Left forelimb (tissue), 1 donor: ENCODE measurements at places on chromosomes 4 and X.

- no peak for DNase-seq
Observed at GRCh38 chr4:99024481-99025275, 29.2 kb downstream of the METAP1 start.

DNA sequence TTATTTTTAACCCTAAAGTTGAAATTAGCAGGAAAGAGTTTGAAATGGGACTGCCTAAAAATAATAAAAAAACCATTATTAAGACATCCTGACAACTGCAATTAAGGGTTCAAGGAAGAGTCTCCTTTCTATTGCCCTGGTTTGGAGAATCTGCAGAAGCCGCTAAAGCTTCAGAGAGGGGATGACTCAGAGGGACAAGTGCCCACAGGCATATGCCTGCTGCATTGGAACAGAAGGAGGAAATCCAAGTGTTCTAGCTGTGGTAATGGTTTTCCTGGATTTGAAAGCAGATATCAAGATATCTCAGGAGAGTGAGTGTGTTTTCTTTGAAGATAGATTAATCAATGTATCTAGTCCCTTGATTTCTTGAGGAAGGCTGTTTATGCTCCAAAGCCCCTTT is 235.1 kb upstream of the TAPT1 start:
- DNase-seq: no peak

GRCh38 chr4:20318001-20318908 is 66.5 kb downstream of the SLIT2 start:
- no peak for DNase-seq

- DNase-seq: no peak
Observed at GRCh38 chrX:66633541-66633940, 5.3 kb downstream of the EDA2R start.

GRCh38 chr4:17232566-17233253 is 279.2 kb downstream of the QDPR start:
- no peak for DNase-seq

DNA sequence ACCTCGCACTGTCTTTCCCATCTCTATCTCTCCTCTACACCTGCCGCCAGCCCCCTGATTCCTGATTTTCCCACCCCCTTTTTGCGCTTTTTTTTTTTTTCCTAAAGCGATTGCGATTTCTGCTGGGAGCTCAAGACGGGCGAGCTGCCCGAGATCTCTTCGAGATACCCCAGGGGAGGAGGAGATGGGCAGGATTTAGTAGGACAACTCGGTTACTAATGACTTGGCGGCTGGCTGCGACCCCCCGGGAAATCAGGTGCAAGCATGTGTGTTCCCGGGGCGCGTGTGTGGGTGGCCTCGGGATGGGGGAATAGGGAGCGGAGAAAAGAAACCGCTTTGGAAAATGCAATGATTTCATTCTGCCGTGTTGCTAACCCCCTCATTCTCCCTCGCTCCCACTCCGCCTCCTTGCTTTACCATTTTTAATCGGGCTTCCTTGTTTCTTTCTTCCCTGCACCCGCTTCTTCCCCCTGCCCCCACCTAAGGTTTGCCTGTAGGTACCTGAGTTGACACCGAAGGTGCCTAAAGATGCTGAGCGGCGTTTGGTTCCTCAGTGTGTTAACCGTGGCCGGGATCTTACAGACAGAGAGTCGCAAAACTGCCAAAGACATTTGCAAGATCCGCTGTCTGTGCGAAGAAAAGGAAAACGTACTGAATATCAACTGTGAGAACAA is 4.4 kb downstream of the SLITRK2 start:
- no peak for DNase-seq

DNA sequence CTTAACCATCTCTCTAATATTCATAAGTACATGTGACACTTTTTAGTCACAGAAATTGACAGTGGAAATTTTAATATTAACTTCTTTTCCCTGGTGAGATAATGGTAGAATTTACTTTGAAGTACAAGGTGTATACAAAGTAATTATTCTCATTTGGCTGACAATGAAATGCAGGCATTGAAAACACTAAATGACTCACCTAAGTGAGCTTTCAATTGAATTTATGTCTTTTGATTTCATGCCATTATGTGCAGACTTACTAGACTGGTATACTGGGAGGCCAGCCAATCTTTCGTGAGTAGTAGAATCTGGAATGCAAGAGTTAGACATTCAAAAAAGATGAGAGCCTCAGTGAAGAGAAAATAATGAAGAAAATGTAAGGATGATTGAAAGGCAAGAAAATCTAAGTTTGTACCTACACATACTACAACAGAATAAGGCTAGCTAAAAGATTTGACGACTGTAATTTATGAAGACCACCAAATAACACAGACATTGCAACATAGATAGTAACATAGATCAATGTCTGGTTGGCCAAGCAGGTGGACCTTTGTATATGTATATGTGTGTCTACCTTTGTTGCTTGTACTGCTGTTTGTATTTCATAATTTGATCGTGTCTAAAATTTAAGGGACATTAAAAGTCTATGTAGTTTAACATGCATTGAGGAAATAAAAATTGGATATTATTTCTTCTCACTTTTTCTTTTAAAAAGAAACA is 459.7 kb downstream of the IL15 start:
- no peak for DNase-seq

DNA sequence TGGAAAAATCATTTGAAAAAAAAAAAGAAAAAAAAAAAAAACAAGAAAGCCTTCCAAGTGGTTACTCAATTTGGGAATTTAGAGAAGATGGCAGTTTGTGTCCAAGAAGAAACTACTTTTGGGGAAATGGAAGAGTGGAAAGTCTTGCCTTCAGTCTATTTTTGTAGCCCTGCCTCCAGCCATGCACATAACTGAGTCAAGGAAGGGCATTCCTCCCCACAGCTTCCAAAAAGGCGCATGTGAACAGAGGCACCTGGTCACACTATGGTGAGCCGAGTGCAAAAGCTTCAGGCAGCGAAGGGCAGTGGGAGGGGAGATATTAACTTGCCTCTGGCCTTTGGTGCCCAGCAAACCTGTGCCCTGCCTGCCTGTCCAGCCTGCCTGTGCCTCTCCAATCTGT is 163.7 kb downstream of the SMIM20 start:
- no peak for DNase-seq

GRCh38 chrX:153934148-153934761 is 582 bp downstream of the NAA10 start:
- DNase-seq: no peak

- DNase-seq: no peak
Observed at GRCh38 chr4:40256329-40256728, 59.5 kb downstream of the RHOH start.

GRCh38 chr4:38694330-38694729 is 30.3 kb downstream of the KLF3 start:
- no peak for DNase-seq

DNA sequence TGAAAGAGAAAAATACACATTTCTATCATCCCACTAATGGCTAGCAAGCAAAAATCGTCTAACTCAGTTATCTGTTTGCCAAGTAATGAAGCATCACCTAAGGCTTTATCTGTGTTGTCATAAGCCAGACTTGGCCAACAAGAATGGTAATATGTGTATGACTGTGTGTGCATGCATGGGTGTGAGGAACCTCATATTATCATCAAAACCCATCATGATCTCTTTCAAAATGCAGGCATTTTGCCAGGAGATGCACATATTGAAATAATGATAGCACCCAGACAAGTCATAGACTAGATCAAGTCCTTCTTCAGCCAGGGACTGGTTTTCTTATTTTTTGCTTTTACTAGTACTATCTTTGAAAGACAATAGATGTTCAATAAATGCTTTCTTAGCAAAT is 172.5 kb upstream of the FMR1 start:
- DNase-seq: no peak

DNA sequence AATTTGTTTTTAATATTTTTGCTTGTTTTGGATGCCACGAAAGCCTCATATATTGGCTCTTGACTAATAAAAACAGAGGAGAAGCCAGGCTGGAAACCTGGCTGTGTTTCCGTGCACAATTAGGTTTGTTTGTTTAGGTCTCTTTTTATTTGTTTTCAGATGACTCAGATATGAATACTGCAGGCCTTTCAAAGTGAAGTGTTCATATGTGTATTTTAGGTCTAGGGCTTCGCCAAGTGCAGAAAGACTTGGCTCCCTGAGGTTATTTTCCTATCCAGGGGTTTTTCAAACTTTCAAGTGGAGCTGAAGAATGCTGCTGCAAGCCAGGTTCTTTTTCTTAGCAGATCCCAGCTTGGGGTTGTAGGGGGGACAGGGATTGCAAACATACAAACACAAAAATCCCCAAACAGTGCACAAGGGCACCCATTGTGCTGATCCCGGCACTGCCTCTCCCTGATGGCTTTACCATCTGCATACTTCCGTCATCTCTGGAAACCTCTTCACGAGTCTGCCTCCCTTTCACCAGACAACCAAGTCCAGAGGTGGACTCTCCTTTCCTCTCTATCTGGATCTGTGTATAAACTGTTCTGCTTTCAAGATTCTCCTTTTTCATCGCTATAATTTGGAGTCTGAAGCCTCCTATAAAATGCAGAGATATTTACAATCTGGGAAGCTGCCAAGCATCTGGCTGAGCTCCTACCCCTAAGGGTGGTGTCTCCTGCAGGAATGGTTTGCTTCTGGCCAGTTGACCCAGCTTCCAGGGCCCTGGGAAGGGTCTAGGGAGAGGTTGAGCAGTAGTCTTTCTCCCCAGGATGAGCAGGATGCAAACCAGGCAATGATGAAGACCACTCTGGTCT is 108.6 kb downstream of the SMIM20 start:
- DNase-seq: no peak

- DNase-seq: no peak
Observed at GRCh38 chr4:68865188-68865638, 49.4 kb downstream of the UGT2B10 start.

- DNase-seq: no peak
Observed at GRCh38 chr4:88138561-88138960, 19.9 kb downstream of the ABCG2 start.

GRCh38 chr4:99507349-99507748 is 3.5 kb upstream of the C4orf17 start:
- no peak for DNase-seq

- DNase-seq: no peak
Observed at GRCh38 chr4:53714236-53715140, 123.2 kb upstream of the LNX1 start.

DNA sequence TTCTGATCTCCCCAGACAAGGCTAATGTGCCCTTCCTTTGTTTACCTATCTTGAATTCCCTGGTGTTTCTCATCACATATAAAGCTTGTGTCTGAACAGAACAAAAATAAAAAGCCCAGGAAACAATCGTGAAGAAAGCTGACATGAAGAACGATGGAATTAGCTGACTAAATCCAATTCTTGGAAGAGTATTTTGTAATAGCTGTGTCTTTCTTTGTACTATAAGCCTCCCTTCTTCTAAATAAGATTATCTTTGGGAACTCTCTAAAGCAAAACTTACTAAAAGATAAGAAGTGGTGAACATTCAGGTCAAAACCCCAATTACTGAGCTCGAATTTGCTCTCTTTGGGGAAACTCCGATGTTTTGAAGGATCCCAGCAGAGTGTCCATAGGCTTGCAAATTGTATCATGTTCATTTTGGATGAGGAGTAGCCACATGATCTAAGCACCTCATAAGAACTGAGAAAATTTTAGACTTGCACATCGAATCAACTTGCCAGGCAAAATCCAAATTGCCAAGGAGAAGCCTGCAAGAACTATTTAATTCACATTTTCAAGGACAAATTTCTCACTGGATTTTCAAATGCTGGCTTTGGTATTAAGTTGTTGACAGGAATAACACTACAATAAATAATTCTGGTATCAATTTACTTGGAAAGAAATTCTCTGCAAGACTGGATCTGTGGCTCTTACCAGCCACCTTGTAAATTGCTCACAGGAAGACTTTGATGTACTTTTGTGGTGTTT is 106.2 kb downstream of the LNX1 start:
- DNase-seq: no peak

GRCh38 chr4:182807346-182807745 is 109.8 kb downstream of the DCTD start:
- no peak for DNase-seq
